ENCODE measurements at places on chromosomes 2 and 18.

DNA sequence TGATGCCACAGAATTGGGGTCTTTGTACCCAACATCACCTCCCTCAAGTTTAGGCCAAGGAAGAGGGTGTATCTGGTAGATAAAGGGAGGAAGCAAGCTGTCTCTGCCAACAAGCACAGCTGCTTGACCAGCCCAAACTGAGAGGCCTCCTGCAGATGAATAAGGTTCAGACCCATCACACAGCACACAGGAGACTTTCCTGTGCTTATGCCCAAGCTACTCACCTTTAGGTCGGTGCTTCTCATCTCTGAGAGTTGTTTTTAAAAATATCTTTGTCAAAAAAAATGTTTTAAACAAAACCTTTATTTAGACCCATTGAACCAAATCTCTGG, 24.7 kb upstream of the SP3 start:
- no peak for DNase-seq

DNA sequence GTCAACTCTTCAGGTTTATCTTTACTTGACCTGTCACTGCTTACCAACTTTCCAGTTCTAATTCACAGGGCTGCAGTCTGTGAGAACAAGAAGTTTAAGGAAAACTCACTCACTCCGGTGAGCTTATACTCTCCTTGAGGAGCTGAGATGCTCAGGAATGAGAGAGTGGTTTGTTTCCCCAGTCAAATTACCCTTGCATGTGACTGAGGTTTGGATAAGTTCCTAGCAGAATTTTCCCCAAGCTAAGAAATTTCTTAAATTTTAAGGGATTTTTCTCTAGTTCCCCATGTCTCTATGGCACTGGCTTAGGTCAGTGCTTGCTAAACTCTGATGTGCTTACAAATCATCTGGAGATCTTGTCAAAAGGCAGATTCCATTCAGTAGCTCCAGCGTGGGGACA, 12.8 kb upstream of the CCDC85A start:
- no peak for DNase-seq

- DNase-seq = no peak
Measured at GRCh38 chr2:101985101-101985792, 6.5 kb upstream of the IL1R2 start.

DNA sequence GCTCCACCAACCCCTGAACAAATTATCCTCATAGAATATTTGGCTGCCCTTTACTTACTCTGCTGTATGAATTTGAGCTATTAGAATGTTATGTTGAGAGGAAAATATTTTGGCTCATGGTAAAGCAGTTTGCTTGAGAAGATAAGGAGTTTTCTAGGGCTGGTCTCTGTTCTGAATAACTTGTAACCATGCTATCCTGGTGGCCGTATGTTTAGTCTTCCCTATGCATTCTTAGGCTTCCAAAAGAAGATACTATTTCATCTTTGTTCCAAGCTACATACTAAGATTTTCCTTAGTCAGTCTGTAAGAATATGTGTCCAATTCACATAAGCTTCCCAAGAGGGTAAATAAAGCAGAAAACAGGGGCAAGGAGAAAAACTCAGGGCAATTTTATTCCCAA, 1105.1 kb upstream of the PIK3C3 start:
- DNase-seq = no peak

- DNase-seq = no peak
Measured at GRCh38 chr18:28735731-28736130, 558.8 kb upstream of the CDH2 start.

DNA sequence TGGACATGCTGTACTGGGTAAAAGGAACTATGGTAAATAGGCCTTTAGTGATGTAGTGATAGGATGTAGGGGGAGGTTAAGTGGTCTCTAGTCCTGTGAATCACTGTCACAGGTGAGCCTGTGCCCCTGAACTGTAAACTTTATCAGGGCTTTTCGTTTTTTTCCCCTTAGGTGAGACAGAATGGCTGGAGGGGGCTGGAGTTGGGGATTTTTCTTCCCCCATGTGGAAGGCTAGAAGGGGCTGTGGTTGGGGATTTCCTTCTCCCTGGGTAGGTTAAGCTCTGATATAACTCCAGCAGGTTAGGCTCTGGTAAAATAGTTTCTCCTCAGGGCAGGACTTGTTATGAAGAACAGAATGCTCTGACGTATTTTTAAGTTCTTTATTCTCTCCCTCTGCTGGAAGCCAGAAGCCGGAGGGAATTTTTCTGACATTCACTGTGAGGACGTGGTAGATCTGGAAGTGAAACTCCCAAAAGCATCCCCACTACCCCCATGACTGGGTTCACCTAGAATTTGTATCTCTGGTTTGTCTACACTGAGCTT, 28.5 kb downstream of the PIKFYVE start:
- no peak for DNase-seq

DNA sequence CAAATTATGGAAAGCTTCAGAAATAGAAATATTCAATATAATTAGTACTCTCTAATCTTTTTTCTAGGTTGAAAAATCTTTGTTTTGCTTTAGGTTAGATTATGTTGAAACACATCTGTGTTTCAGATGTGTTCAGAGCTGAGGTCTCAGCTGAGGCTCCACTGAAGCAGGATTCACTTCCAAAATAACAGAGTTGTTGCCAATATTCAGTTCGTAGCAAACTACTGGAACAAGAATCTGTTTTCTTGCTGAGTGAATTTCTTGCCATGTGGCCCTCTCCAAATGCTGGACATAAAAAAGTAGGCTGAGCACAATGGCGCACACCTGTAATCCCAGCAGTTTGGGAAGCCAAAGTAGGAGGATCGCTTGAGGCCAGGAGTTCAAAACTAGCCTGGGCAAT, 8.7 kb downstream of the PHOSPHO2 start:
- no peak for DNase-seq

DNA sequence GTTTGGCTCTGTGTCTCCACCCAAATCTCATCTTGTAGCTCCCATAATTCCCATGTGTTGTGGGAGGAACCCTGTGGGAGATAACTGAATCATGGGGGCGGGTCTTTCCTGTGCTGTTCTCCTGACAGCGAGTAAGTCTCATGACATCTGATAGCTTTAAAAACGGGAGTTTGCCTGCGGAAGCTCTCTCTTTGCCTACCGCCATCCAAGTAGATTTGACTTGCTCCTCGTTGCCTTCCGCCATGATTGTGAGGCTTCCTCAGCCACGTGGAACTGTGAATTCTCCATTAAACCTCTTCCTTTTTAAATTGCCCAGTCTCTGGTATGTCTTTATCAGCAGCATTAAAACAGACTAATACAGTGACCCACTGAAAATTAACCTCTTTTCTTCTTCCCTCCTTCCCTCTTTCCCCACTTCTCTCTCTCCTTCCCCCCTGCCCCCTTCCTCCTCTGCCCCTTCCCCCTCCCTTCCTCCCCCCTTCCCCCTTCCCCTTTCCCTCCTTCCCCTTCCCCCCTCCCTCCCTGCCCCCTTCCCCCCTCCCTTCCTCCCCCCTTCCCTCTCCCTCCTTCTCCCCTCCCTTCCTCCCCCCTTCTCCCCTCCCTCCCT, 818.8 kb downstream of the SLC4A3 start:
- no peak for DNase-seq

DNA sequence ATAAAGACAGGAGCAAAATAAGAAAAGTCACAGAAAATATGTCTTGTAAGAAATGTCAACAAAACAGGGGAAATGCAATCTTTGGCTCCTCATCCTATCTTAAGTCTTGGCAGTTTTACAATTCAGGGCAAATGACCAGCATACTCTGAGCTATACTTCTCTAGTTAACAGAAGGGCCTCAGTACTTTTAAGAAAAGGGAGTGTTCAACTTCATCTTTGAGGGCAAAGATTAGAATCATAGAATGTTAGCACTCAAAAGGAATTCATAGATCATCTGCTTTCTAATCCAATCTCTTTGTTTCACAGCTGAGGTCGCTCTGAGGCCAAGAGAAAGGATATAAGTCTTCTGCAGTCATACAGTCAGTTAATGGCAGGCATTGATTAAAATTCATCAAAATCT, 174.0 kb upstream of the NT5C1B start:
- DNase-seq = no peak

GRCh38 chr2:127721978-127722355, 20.7 kb downstream of the SFT2D3 start:
- DNase-seq = no peak

- no peak for DNase-seq
Measured at GRCh38 chr2:33488715-33489540, 12.5 kb downstream of the RASGRP3 start.

GRCh38 chr2:98050070-98050469, 36.9 kb upstream of the VWA3B start:
- DNase-seq = no peak

GRCh38 chr18:46156124-46156745, 52.0 kb downstream of the HAUS1 start:
- DNase-seq = no peak

- DNase-seq = no peak
Measured at GRCh38 chr2:156399950-156400705, 36.1 kb upstream of the GPD2 start.

GRCh38 chr2:241070811-241071676, 31.0 kb downstream of the MTERF4 start:
- DNase-seq = no peak

GRCh38 chr2:237590272-237591140, at the start of gene RAB17:
TSS of gene RAB17 (minus strand) at chr2:237590734. CDS start at chr2:237586154, 4,580 bp downstream.
- no peak for DNase-seq

DNA sequence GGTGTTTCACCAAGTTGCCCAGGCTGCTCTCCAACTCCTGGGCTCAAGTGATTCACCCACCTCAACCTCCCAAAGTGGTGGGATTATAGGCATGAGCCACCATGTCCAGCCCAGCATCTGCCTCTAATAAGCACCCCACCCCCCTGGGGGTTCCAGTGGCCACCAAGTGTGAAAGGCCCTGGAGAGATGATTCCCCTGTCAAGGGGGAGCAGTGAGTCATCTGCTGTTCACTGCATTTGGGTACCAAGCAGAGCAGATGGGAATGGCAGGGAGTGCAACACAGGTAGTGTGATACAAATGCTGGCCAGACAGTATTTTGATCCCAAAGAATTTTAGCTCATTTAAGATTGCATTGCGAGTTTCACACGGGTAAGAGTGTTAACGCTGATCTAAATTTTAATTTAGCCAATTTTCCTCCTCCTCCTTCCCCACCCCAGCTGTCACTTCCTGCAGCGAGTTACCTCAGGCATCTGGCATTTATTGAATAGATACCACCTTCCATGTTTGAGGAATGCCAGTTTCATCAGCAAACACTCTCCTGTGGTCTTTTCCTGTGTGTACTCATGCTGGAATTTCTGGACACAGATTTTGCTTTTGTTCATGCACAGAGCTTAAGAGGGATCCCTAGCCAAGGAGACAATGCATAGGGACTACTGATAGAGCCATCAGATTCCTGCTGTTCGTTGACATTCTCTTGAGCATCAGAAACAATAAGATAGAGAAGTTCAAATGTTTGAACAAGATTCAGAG, 32.4 kb upstream of the NCK2 start:
- no peak for DNase-seq

DNA sequence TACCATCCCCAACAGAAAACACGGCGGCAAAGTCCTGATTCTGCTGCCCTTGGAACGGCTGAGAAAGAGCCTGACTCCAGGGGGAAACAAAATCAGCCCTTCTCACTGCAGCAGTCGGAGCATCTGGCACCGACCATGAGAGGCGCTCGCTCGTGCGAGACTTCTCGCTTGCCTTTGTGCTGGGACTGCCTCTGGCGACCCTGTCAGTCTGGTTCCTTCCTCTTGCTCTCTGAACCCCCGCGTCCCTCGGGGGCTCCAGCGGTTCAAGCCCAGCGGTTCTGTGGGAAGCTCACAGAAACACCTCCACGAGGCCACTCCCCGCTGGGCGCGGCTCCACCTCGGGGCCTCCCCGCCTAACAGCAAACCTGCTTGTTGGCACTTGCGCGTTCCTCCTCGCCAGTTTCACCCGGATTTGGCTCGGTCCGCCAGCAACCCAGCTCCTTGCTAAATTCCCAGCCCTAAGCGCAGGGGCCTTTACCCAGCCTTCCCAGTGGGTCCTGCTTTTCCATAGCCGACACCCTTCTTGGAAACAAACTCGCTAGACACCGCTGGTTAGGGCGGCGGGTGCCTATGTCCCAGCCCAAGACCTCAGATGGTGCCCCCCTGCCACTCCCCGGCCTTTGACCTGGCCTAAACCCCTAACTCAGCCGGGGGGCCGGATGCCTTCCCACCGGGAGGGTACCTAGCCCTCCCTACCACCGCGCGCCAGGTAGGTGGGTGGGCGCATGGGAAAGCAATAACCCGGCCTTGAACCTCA, 2.2 kb downstream of the RND3 start:
- DNase-seq = peak; percentile 22

Data from NCI-H1436 treated with DMSO at 0.1 percent for 48 hours (cell line).